ENCODE measurements at places on chromosomes 2 and 18.

DNA sequence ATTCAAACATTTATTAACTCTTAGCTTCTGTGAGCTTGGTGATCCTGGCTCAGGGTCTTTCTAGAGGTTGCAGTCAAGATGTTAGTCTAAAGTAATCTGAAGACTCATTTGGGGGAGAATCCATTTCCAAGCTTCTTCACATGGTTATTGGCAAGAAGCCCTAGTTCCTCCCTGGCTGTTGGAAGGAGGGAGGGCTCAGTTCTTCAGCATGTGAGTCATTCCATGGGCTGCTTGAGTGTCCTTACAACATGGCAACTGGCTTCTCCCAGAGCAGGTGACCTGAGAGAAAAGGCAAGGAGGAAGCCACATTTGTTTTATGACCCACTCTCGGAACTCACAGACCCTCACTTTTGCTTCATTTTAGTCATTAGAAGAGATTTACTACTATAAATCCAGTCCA, 10.6 kb upstream of the C2orf74 start:
- no peak for DNase-seq

GRCh38 chr2:88857951-88858411, 166.5 kb downstream of the RPIA start:
- DNase-seq = no peak

GRCh38 chr2:65504201-65504600, 71.8 kb upstream of the SPRED2 start:
- DNase-seq = no peak

- no peak for DNase-seq
Measured at GRCh38 chr2:239882331-239882732, 142.8 kb downstream of the NDUFA10 start.

DNA sequence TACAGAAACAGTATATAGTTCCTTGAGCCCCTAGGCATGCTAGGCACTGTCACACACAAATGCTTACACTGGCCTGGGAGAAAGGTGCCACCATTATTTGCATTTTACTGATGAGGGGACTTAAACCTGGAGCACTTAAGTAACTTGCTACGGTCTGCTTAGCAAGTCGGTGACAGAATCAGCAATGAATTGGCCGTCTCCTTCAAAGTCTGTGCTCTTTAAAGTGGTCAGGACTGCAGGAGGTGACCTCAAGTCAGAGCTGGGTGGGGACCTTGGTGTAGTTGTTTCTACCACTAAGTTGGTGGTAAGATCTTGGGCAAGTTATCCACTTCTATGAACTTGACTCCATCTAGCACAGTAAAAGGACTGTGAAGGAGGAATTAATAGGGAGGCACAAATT, 34.8 kb downstream of the PTPRM start:
- no peak for DNase-seq

GRCh38 chr2:151465771-151466170, 56.1 kb downstream of the RIF1 start:
- DNase-seq = no peak

DNA sequence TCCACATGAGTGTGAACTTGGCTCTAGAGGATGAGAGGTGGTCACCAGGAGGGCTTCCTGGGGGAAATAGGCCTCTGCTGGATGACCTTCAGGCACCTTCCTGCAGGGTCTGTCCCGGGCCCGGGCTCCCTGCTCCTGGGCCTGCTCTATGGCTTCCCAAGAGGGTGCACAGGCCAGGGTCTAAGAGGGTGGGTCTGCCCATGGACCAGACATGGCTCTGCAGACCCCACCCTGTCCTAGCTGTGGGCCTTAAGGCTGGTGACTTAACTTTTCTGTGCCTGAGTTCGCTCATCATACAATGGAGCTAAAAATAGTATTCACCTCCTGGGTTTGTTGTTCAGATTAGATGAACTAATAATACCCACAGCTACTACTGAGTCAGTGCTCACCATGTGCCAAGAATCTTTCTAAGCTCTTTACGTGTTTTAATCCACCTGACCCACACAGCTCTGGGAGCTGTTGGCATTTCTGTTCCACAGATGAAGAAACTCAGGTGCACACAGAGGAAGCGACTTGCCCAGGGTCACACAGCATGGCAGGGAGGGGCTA, 14.4 kb downstream of the INHBB start:
- no peak for DNase-seq

GRCh38 chr2:42101206-42102023, 53.6 kb downstream of the PKDCC start:
- DNase-seq = no peak

GRCh38 chr2:219106251-219106650, 45.5 kb upstream of the IHH start:
- no peak for DNase-seq

DNA sequence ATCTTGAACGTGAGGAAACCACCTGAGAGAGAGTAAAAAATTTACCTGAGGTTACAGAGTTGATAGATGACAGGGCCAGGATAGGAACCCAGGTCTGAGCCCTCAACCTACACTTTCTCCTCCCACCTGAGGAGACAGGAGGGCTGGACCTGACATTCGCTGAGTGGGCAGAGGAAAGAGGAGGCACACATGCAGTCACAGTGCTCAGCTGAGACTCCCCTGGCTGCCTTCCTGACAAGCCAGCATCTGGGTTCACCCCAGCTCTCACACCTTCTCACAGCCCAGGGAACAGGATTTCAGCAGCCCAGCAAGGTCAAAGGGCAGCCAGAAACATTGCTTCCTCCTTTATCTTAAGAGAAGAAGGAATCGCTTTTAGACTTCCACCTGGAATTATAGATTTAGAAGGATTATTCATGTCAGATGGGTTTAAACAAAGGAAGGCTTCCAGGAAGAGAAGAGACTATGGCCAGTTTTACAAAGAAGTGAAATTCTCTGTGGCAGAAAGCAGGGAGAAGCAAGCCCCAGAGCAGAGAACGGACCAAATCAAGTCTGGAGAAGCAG, 18.1 kb upstream of the PKDCC start:
- DNase-seq = no peak

- DNase-seq = no peak
Measured at GRCh38 chr2:179900655-179901054, 39.2 kb upstream of the ZNF385B start.

GRCh38 chr2:111091811-111092211, 28.9 kb upstream of the BCL2L11 start:
- DNase-seq = no peak
